ENCODE measurements at places on chromosomes 2 and 18.

DNA sequence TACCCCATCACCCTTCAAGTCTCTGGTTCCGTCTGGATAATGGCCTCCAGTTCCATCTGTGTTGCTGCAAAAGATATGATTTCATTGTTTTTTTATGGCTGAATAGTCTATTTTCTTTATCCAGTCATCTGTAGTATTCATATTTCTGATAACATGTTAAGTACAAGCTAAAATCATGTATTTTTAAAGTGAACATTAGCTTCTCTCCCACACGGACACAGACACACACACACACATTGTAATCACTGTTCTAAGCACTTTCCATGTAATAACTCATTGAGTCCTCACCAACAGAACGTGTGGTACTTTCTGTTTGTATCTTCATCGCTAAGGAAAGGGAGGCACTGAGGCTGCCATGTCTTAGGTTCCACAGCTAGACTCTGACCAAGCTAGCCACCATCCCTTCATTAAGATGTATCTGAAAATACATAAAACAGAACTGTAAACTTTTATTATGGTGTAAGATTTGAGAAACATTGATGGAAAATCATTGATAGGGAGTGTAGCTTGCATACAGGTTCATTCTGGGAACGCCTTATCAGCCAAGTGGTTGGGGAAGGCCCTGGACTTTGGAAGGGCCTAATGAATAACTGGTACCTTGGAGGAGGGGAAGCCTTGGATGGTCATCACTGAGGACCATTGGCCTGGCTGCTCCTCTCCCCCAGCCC, 8.1 kb downstream of the NCK2 start:
- DNase-seq = no peak

DNA sequence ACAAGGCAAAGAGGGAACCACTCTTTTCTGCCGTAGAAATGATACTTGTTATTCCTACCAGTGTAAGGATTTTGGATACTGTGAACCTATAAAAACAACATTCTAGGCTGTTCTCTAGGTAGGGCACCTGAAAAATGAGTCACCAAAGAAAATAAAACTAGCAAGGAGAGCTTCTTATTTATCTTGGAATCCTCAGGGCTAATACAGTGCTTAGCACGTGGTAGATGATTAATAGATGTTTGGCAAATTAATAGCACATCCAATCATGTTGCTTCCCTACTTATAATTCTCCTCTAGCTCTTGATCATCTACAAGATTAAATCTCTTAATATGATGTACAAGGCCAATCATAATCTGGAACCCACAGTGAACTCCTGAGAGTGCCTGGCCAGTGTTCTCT, 73.1 kb downstream of the AAK1 start:
- DNase-seq = no peak

DNA sequence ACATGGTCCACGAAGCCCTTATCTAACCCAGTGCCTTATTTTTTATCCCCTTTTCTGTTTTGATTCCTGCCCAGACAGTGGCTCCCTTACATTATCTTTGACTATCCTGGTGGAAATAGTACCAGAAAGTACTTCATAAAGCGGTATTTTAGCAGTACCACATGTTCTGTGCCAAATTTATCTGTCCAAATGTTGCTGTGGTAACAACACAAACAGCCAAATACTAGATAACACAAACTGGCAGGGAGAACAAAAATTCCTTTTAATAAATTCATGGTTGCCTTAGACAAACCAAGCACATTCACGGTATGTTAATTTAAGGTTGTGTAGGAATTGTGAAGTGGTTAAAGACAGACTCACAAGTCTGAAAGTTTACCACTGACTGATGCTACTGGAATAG, 187.9 kb upstream of the LHCGR start:
- DNase-seq = no peak

DNA sequence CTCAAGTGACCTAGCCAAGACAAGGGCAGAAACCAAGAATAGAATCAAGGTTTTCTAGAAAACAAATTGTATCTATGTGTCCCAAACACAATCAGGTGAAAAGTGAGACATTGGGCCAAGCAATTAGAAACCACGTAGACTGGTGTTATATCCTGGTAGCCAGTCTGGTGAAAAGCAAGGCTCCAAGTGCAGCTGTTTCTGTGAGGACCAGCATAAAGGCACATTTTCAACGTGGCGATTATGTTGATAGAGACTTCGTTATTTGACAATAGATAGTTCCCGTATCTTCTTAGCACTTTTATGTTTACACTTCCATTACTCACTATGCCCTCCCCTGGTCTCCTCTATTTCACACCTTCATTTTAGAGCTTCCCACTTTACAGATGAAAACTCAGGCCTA, 103.2 kb upstream of the ZFP36L2 start:
- DNase-seq = no peak

DNA sequence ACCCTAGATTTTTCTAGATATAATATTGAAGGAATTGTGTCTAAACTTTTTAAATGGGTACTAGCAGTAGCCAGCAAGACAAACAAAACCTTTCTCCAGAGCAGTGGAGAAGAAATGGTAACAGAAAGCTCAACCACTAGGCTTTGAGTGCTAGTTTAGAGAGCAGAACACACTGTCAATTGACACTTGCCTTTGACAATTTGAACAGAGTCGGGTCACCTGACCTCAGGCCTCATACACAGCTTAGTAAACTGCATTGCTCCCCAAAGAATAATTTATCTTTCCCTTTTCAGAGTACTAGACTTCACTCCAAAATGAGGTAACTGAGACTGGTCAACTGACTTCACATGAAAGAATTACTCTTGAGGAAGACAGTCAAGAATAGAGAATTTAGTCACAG, 48.6 kb downstream of the FIGN start:
- DNase-seq = no peak

DNA sequence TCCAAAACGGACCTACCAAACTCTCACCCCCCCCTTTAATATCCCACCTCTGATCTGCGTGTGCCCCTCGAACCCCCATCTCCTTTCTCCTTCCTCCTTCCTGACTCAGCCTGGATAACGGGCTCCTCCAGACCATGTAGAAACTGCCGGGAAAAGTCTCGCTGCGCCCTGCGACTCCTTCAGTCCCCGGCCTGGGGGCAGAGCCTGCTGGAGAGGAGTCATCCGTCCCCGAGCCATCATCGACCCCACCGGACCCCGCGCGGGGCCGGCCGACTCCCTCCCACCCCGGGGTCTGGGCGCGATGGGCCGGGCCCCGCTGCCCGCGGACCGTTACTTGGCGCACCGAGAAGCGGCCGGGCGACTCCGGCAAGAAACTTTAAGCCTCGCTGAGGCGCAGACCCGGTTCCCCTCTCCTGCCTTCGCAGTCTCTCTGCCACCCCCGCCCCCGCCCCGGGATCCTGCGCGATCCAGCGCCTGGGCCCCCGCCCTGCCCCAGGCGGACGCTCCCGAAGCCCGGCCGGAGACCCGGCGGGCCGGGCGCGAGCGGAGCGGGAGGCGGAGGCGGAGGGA, 3.4 kb downstream of the ZEB2 start:
- DNase-seq = no peak

GRCh38 chr2:64876137-64876647, 113.0 kb upstream of the SLC1A4 start:
- DNase-seq = no peak

DNA sequence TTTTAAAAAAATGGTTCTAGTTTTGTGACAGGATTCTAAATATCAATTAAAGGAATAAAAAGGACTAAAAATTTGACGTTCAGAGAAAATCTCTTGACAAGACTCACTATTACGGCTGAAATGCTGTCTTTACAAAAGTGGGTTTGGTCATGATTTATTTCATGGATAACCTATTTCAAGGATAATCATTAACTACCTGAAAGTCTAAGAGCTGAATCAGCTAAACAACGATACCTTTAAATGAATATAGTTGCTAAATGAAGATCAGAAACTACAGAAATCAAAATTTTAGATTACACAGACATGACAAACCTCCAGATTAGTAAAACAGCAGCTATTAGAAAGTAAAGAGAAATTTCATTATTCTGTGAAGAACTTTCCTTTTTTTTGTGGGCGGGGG, 35.7 kb downstream of the RTTN start:
- DNase-seq = no peak

DNA sequence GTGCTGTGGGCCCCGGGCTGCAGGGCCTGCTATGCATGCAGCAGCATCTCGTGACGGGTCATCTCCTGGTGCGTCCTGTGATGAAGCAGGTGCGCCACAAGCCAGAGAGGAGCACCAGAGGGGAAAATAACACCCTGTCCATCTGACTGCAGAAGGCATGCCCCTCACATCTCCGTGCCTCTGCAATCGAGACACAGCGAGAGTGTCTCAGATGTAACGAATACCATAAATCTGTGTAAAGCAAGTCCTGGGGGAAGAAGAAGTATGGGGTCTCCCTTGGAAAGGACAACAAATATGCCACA, 137.5 kb downstream of the PTGR3 start:
- no peak for DNase-seq

- no peak for DNase-seq
Observed at GRCh38 chr2:200484934-200485333, 24.9 kb downstream of the KCTD18 start.

GRCh38 chr18:37533647-37534584, 31.7 kb downstream of the CELF4 start:
- no peak for DNase-seq

GRCh38 chr2:10398496-10398895, 49.6 kb downstream of the ODC1 start:
- DNase-seq = no peak

GRCh38 chr2:152022090-152022489, 76.8 kb downstream of the CACNB4 start:
- DNase-seq = no peak

- no peak for DNase-seq
Observed at GRCh38 chr18:21362831-21363230, 120.8 kb downstream of the GREB1L start.

DNA sequence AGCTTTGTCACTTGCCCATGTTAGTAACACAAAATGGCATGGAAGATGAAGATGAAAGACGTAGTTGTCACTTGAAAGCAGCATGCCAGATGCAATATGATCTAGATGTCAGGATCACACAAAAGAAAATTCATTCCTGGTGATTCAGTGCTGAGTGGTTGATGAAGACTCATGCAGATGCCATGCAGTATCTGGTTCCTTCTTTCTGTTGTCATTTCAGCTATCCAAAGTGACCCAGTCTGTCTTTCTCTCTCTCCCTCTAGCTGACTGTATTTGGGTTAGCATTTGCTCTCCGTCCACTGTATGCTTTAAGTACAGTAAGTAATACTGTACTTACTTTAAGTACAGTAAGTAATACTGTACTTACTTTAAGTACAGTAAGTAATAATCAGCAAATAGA, 50.4 kb downstream of the TTN start:
- DNase-seq = no peak

DNA sequence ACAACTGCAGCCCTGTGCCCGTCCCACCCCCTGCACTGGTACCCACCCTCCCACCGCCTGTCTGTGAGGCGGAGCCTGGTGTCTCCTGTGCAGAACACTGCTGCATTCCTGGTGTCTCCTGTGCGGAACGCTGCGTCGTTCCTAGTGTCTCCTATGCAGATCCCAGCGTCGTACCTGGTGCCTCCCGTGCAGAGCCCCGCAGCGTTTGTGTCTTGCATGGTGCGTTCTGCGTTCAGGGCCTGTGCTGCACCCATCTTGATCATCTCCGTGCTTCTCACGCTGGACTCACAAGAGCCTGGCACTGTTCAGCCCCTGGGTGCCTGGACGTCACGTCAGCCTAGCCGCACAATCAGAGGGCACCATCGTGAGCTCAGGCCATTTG, 248.6 kb upstream of the SALL3 start:
- no peak for DNase-seq

DNA sequence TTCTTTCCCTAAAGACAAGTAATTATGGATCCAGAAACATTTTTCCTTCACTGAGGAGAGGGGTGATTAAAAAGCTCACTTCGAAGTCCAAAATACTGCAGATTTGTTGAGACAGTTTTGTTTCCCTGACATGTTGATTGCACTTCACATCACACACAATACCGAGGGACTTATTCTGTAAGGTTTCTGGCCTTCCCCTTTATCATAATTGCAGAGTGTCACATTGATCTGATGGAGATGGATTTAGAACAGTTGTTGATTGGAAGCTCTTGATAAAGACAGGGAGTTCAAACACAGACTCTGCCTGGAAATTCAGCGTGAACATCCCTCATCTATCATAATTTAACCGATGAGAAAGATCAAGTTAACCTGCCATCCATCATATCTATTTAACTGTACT, 163.6 kb downstream of the PTPRM start:
- DNase-seq = no peak

DNA sequence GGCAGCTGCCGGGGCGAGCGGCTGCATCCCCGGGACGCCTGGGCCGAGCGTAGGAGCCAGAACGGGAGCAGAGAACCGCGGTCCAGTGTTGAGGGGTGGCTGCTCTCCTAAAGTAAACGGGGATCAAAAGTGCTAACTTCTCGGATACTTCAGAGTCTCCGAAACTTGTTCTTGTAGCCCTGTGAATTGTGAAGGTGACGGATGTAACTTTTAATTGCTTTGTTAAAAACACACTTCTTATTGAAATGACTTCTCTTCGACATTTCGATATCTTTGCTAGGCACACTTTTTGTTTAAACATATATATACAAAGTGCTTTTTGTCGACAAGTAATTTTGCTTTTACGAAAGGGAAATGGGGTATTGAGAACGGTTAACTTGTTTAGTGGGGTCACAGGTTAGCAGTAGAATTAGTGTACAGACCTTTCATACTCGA, 540 bp downstream of the ATP9B start:
- no peak for DNase-seq

DNA sequence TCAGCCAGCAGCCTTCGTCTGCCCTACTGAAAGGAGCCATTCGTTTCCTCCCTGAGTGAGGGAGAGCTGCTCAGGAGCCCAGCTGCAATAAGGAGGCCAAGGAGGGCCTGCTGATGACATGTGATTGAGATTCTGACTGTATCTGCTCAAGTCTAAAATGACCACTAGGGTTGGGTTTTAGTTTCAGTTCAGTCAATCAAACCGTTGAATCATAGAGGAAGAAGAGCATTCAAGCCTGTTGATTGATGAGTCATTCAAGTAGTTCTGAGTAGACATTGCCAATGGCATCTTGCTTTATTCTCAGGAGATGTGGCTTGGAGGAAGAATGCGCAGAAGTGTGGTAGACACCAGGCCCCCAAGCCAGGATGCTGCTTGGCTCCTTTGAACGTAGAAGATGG, 19.9 kb upstream of the BCL2L11 start:
- DNase-seq = no peak

DNA sequence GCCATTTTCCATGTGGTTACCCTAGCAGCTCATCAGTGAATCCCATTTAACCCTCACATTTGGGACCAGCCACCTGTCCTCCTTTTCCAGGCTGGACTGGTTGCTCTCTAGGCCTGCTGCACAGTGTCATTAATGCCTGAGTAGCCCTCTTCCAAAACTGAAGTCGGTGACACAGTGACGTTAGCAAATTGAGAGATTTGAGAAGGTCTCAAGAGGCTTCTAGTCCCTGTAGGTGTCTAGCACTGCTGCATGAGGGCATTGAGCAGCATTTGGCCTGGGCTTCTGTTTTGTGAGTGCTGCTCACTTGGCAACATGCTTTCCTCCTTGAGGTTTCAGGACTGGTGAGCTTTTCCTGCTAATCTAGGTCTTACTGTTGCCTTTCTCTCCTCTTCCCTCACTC, 36.7 kb downstream of the PKP4 start:
- DNase-seq = no peak

GRCh38 chr2:82852787-82853186, 1606.3 kb downstream of the SUCLG1 start:
- DNase-seq = no peak

GRCh38 chr2:17940091-17940630, 61.7 kb downstream of the KCNS3 start:
- DNase-seq = no peak
